ENCODE measurements at places on chromosomes 7 and 10.

DNA sequence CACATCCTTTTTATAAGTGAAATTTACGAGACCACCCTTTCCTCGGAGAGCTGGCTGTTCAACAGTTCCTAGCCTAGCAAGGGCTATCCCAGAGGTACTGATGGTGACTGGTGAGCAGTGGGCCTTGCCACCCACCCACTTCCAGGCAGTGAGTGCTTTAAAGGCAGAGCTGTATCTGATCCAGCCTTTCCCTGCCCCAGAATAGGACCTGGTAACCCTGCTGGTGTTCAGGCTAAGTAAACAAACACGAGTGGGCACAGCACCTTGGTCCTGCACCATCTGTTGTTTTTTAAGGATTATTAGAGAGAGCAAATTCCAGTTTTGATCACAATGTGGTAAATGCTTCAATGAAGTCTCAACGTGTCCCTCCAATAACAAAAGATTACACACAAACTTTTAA lies 75.7 kb downstream of the COBL start:
- DNase-seq: peak; percentile 25

GRCh38 chr10:102409604-102410428 lies 8.8 kb downstream of the PSD start:
- DNase-seq: no peak

GRCh38 chr7:45687185-45687560 lies 113.0 kb downstream of the ADCY1 start:
- DNase-seq: no peak

GRCh38 chr7:108515630-108516029 lies 10.3 kb downstream of the PNPLA8 start:
- no peak for DNase-seq

DNA sequence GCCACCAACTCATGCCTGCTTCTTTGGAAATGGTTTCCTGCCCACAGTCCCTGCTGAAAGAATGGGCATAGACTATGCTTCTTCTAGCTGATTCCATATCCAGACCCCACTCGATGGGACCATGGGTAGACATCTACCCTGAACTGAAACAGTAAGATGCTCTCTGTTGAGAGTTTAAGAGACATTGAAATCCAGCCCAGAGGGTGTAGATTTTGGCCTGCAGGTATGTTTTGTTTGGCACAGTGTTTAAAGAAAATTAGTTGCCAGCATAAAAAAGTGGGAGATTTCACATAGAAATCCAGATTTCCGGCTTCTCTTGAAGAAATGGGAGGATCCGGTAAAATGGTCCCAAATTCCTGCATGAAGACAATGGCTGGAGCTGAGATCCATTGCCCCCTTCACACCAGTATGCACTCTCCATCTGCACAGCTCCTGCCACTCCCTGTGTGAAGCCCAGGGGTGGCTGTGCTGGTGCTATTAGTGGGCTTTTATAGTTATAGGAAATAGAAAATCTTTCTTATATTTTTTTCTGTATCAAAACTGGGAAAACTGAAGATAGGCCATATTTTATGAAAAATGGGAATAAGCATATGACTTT lies 218.1 kb downstream of the PTEN start:
- DNase-seq: no peak

DNA sequence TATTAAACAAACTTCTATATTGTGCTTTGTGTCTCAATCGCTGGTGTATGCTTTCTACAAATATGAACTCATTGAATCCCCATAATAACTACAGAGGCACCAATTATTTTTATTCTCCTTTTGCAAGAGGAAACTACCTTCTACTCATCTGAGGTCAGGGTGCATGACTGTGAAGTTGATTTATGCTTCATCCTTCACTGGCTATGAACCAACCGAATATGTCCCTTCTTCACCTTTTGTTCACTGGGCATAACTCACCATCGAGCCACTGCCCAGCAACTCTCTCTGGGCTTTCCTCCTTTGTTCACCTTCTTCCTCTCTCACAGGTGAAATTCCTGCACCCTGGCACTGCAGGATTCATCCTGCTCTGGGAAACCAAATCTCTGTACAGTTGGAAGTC lies 61.3 kb upstream of the PFKP start:
- no peak for DNase-seq

DNA sequence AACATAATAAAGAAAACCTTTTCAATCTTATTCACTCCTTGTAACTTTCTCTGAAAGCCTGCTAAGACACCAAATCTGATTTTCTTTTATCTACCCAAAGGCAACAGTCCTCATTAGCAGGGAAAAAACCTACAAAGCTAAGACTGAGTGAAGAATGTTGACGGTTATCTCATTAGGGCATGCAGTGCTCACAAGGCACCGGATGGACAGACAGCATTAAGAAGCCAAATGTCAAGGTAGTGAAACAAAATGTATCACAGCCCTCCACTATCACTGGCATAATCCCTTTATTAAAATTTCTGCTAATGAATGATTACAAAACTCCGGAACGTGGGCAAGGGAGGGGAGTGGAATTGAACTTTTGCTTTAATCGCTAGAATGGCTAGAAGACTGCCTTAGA lies 442.8 kb downstream of the NEBL start:
- no peak for DNase-seq

DNA sequence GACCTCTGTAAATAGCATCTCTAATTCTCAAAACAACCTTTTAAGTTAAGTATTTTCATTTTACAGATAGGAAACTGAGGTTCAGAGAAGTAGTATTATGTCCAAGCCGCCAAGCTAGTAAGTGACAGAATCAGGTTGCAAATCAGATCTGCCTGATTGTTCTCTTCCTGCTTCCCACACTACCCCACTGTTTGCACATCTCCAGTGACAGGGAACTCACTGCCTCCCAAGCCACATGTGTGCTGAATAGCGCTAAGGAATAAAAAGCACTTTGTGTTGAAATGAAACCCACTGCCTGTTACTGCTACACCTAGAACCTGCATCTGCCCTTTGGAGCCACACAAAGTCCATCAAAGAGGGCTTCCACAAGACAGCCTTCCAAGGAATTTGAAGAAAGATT lies 45.1 kb upstream of the WDR11 start:
- DNase-seq: no peak

DNA sequence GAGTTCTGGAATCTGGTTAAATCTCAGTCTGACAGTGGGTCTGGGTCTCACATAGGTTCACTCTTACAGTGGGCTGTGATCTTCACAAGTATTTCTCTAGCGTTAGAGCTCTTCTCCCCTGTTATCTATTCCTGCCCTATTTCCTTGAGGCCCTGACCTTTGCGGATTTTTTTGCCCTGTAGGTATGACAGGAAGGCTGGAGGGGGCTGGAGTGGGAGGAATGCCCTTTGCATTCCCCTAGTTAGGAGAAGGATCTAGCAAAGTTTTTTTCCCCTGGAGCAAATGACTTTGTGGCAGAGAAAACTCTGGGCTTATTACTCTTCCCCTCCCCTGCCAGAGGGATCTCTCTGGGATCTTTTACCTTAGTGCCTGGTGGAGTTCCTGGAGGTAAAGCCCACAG lies 49.2 kb downstream of the GALNT11 start:
- no peak for DNase-seq

GRCh38 chr7:303425-303824 lies 13.5 kb downstream of the FOXL3 start:
- no peak for DNase-seq

GRCh38 chr7:418636-419280 lies 100.9 kb downstream of the PDGFA start:
- no peak for DNase-seq

GRCh38 chr10:351770-352334 lies 216.6 kb downstream of the ZMYND11 start:
- DNase-seq: no peak

- no peak for DNase-seq
Measured at GRCh38 chr10:131983780-131984179, 2.1 kb upstream of the BNIP3 start.

DNA sequence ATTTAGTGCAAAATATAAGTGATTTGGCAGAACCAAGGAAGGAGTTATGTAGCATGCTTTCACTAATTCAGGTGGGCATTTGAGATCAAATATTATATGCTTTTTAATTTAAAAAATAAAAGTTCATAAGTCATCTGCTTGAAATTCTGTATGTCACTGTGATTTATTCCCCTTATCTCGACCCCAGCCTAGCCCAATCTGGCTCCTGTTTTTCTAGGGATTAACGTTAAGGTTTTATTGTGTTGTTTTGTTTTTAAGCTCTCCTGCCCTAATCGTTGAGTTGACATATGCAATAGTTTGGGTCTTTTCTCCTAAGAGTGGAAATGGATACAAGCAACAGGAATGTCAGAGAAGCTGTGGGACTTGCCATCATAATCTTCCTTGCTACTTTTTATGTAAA lies 42.6 kb downstream of the WIPF3 start:
- no peak for DNase-seq

DNA sequence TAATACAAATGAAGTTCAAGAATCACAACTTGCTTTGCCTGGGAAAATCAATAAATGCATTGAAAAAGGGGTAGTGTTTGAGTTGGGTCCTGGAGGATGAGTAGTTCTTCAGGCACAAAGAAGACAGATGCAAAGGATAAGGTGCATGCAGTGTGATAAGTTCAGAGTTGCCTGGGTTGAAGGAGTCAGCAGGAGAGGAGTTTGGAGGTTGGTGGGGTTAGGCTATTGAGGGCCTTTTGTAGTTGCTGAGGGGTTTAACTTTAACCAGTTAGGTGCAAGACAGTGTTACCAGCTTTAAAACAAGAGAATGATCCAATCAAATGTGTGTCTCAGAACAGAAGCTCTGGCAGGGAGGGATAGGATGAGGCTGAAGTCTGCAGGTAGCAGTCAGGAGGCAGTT lies 44.3 kb upstream of the GLCCI1 start:
- DNase-seq: no peak

- DNase-seq: no peak
Measured at GRCh38 chr7:38660427-38661099, 29.4 kb upstream of the AMPH start.

- DNase-seq: no peak
Measured at GRCh38 chr7:128812514-128813168, 17.6 kb upstream of the FLNC start.

- no peak for DNase-seq
Measured at GRCh38 chr7:147513451-147513850, 1077.1 kb upstream of the C7orf33 start.

DNA sequence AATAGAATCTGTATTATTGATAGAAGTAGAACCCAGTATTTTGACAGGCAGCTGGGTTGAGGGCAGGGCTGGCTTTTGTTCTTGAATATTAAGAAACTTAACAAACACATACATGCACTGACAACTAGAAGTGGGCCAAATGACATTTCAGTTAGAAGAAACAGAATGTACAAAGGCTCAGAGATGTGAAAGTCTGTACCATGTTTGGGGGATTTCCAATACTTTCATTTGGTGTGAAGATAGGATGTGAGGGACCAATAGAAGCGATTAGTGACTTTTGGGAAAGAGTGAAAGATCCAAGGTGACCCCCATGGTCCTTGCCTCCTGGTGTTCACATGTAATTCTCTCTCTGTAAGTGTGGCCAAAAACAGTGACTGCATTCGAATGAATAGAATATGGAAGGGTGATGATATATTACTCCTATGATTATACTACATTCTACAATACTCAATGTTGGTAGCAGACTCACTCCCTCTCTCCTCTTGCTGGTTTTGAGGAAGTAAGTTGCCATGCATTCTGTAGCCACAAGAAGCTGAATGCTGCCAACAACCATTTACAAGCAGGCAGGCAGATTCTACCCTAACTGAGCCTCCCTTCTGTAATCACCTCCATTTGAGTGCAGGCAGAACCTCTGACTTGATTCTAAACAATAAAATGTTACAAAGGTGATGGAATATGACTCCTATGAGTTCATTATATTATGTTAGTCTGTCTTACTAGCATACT lies 151.4 kb downstream of the TMEM168 start:
- no peak for DNase-seq

DNA sequence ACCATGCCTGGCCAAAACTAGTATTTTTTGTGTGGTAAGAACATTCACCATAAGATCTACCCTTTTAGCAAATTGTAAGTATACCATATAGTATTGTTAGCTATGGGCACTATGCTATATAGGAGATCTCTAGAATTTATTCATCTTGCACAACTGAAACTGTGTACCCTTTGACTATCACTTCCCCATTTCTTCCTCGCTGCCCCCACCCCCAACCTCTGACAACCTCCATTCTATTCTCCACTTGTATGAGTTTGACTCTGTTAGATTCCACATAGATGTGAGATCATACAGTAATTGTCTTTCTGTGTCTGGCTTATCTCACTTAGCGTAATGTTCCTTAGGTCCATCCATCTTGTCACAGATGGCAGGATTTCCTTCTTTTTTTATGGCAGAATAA lies 3.6 kb downstream of the CASP7 start:
- no peak for DNase-seq

DNA sequence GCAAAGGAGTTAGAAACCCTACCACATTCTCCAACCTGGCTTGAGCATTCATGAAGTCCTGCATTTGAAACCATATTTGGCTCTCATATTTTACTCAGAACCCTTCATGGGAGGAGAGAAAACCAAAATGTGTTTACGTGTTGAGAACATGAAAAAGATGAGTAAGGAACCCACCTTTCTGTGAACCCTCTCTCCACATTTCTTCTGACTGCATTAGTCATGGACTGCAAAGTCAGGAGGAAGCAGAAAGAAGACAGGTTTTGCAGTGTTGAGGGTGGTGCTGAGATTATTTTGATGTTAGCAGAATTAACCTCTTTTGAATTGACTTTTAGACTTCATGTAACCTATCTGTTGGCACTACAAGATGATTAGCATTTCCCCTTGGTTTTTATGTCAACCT lies 4.9 kb downstream of the IFIT1B start:
- no peak for DNase-seq

DNA sequence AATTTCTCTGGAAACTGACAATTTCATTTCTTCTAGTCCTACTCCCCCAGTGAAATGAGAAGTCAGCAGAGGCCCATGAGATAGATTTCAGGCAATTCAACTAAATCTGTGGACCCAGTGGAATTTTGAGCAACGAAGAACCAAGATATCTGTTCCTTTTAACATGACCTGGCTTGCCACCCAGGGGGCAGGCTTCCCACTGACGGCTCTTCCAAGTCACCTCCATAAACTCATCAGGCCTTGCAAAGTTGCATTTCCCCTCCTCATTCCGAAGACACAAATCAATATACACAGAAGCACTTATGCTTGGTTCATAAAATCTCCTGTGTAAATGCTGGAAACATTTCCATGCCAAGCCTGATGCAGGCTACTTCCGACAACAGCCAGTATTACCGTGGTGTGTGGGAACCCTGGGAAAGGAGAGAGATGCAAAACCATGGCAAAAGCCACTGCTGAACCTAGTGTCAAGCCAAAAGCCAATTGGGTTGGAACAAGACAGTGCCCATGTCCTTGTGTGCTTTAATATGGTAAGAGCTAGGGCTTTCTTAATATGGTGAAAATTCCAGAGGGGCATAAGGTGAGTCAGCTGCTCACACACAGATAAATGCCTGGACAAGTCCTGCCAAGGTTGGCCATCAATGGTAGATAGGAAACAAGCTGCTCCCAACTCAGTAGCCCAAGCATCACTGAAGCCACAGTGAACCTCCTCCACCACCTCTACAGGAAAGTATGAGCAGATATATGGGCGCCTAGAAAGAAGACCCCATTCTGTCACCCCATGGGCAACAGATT lies 1.6 kb downstream of the FRMD4A start:
- DNase-seq: no peak

DNA sequence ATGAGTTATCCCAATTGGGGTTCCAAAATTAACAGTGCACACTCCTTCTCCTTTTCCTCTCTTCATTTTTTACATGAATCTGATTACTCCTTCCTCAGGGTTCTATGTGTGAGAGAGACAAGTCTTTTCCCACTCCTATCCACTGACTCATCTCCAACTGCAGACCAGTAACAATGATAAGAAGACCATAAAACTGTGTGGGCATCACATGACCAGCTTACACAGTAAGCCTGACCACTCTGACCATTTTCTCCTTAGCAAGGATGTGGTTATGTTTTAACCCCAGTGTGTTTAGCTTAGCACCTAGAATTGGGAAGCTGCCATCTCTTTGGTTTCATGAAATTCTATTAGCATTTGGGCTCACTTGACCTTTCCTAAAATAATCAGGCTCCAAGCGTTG lies 145.0 kb upstream of the CALCR start:
- no peak for DNase-seq

Data from vagina (tissue), 2 donors.